K562 (cell line): ENCODE measurements at places on chromosomes 2 and 18. TPM values are rescaled to one million over a fixed set of nuclear protein-coding genes. Genes with fewer than 3 reads are reported as not detected.

- no peak for DNase-seq
These were observed 13.4 kb upstream of the LRPPRC start for GRCh38 chr2:44009136-44009735.

- no peak for DNase-seq
These were observed 91.4 kb upstream of the RBMS1 start for GRCh38 chr2:160584972-160585494.

GRCh38 chr2:231383416-231384108 lies 11.9 kb upstream of the B3GNT7 start:
- DNase-seq, result no peak

DNA sequence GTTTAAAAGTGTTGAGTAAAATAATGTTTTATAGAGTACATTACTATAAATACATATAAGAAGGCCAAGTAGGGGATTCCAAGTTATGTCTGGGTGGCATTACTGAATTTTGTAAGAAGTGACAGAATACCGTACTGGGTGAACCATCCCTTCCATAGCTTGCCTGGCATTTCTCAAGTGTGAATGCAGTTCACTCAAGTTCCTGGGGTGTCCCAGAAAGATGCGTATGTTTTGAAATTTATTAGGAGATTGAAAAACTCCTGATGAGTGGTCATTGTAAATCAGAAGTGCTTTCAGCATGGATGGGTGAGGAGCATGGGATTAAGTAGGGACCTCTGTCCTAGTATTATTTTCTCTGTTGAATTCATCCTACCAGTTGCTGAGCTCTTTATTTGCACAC lies 103.2 kb downstream of the VAPA start:
- no peak for DNase-seq

GRCh38 chr2:235383272-235383843 lies 110.5 kb upstream of the AGAP1 start:
- DNase-seq, result no peak

GRCh38 chr18:12333506-12334290 lies 25.7 kb downstream of the TUBB6 start:
- no peak for DNase-seq

DNA sequence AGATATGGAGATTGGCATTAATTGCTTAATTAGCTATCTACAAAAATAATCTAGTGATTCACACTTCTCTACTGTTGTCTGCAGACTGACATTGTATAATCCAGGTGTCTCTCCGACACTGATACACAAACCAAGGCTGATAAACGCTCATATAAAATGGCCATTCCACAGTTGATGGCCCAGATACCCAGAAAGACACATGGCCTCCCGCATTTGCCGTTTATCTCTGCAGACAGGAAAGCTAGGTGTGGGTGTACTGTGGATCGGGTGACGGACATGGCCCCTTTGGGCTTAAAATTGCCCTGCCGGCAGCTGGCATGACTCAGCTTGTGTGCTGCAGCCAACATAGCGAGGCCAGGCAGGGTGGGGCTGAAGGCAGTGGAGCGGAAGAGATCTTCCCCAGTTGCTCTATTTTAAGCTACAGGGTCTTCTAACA lies 18.5 kb downstream of the PMAIP1 start:
- DNase-seq, result peak; percentile 85

DNA sequence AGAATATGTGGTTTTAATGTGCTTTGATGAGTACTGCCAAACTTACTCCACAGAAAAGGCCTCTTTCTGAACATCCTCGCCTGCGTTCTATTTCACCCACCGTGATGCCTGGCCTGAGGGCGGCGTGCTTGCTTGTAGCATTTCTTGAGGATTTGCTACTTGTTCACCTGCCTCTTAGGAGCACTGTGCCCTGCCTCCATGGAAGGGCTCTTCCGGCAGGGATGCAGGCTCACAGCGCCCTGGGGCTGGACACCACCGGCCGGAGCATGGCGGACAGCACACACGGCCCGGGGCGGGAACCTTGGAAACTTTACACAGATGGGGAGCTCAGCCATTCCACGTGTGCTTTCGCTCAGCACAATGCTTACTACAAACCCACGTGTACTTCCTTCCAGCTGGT lies 37.1 kb downstream of the ANO7 start:
- no peak for DNase-seq

DNA sequence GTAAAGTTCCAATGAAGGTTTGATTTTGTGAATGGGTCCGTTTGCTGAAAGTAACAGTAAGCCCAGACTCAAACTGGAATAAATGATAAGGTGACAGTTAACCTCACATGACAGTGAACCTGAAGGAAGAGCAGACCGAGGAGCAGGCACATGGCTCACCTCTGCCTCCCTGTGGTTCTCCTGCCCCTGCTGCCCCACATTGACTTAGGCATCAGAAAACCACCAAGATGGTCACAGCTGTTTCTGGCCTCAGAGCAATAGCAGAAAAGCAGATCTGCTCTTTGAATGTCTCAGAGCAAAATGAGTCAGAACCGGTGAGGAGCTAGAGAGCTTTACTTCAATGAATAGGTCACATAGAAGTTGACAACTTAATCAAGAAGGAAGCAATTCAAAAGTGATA lies 487.6 kb downstream of the METTL4 start:
- DNase-seq, result no peak

- no peak for DNase-seq
These were observed 14.1 kb downstream of the ACMSD start for GRCh38 chr2:134852518-134852917.

GRCh38 chr2:229731916-229732315 lies 17.6 kb upstream of the DNER start:
- DNase-seq, result peak; percentile 24

- DNase-seq, result peak; percentile 35
These were observed 62.0 kb upstream of the CAB39 start for GRCh38 chr2:230650585-230651137.

DNA sequence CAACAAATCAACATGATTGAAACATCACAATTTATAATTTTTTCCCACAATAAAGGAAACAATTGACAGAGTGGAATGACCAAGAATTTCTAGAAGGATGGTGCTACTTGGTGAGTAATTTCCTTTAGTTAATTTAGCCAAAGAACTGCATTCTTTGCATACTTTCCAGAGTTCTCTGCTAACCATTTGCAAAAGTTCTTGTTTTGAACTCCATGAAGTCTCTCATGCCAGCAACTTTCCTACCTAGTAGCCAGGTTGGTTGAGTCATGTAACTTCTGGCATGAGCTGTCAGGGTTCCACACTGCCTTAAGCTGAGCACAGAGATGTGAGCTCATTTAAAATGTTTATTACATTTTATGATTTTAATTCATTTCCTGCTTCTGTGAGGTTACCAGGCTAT lies 539.6 kb downstream of the PID1 start:
- no peak for DNase-seq

Gene IL36B
- total RNA-seq, result not detected in 2 replicates

Gene ANKRD44
- 0.25 and 0.64 TPM in 2 replicates for total RNA-seq

Gene ALKAL2
- not detected in 2 replicates for total RNA-seq

Gene PLGLB1
- 0.27 TPM in 1 of 2 replicates, not detected in the other for total RNA-seq

Gene CROCC2
- total RNA-seq, result not detected in 2 replicates

Gene CHAC2
- total RNA-seq, result 12.2 and 14.7 TPM in 2 replicates

Gene DSG1
- 0.09 and 0.13 TPM in 2 replicates for total RNA-seq

Gene CCDC68
- total RNA-seq, result 0.74 and 1.3 TPM in 2 replicates
